Astrocyte of the hippocampus (primary cell): ENCODE measurements at places on chromosomes 4 and X.

- DNase-seq: no peak
These were observed 39.5 kb downstream of the USP46 start for GRCh38 chr4:52619591-52619931.

- DNase-seq: no peak
These were observed 10.0 kb downstream of the TREX2 start for GRCh38 chrX:153435845-153436244.

- DNase-seq: no peak
These were observed 113.1 kb upstream of the INPP4B start for GRCh38 chr4:142959173-142959572.

GRCh38 chrX:37958525-37959211, 47.7 kb upstream of the SYTL5 start:
- DNase-seq: peak; percentile 59

GRCh38 chr4:56261027-56261426, 126.3 kb downstream of the AASDH start:
- no peak for DNase-seq

DNA sequence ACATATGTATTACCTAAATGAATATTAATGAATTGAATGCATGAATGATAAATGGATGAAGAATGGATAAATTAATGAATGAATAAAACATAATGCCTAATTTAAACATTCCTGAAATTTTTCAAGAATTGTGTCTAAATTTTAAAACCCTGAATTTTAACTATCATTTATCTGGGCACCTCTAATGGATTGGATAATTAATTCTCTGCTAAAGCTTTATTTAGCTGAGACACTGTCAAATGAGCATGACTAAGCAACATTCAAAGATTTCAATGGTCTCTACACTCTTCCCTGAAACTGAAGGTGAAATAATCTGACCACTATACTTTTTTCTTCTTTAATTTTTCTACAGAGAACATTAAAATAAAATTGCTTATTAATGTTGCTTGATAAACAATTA, 1197.7 kb downstream of the C4orf33 start:
- DNase-seq: no peak

DNA sequence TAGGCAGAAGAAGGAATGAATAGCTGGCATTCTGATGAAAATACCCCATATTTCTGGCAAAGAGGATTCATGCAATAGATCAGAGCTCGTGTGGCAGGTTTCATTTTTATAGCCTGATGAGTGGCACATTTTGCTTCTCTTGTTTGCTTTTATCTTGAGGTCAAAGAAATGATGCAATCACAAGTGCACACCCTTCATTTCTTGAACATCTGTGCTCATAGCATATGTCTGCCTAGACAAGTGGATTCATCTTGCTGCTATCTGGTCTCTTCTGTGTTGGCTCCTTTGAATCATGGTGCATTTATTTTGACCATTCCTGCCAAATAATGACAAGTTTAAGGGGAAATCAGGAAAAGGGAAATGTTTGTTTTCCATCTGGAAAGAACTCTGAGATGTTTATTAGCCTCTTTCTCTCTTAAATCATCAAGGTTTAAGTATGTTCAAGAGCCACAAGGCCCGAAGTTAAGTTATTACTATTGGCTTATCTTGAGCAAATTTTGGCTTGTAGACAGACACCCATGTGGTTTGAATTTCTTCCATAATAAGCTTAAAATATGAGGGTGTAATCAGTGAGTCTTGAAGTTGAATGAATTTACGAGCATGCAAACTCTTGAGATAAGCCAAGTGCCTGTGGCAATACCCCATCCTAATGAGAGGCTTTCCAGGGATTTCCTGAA, 59.3 kb upstream of the HS3ST1 start:
- peak; percentile 20 for DNase-seq
